ENCODE measurements at places on chromosomes 16 and 17.

- peak; percentile 88 for DNase-seq
Observed at GRCh38 chr16:67055712-67056487, 27.0 kb downstream of the CBFB start.

- DNase-seq = no peak
Observed at GRCh38 chr16:84302111-84302954, 7.7 kb downstream of the WFDC1 start.

DNA sequence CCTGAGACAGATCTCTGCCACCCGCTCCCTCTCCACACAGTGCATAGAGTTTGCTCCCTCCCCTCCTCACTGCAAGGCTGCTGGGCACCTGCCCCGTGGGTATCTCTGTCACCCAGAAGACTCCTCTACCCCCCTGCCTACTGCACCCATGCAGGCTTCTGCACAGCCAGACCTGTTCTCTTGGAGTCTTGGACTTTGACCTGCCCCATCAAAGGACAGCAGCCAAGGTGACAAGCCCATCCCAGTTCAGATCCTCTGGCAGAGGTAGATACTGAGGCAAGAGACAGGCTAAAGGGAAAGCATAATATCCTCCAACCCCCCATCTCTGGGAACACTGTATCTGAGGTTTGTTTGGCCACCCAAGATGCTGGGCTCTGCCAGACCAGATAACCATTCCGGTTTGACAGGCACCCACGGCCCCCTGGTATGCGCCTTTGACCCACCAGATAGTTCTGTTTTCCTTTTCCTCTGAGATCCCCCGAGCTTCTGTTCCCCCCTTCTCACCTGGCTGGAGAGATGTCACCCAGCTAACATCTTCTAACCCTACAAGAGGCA, 239.6 kb downstream of the SOX9 start:
- DNase-seq = no peak

DNA sequence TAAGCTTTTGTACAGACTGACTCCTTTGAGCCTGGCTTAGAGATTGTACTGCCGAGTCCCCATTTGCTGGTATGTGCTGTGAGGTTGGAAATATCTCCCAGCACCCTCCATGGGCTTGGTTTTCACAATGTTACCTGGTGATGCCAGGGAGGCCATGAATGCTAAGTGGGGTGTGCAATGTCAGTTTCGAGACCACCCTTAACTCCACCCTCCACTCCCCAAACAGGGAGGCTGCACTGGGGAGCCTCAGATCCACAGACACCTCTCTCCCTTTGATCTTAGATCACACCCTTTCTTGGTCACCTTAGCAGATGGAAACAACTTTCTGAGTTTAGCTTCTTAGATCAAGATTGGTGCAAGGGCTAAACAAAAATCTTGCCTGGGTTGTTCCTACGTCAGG, 28.6 kb upstream of the PIK3R6 start:
- DNase-seq = no peak

DNA sequence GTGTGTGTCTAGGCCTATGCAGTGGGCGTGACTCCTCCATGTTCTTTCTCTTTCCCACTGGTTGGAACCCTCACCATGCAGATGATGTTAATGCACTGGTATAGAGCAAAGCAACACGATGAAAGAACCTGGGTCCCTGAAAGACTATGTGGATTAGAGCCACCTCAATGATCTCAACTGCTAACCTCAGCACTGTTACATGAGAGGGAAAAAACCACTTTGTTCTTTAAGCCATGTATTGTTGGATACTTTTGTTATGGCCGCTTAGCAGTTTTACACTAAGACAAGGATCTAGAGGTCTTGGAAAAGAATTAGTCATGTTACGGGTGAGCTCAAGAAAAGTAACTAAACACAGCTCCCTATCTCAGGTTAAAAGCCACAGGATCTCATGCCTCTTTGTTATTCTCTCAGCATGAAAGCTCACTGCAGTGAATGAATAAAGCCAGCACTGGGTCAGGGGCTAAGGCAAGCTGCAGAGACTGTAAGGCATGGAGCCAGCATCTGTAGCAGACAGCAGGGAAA, 56.6 kb upstream of the RBBP6 start:
- no peak for DNase-seq

DNA sequence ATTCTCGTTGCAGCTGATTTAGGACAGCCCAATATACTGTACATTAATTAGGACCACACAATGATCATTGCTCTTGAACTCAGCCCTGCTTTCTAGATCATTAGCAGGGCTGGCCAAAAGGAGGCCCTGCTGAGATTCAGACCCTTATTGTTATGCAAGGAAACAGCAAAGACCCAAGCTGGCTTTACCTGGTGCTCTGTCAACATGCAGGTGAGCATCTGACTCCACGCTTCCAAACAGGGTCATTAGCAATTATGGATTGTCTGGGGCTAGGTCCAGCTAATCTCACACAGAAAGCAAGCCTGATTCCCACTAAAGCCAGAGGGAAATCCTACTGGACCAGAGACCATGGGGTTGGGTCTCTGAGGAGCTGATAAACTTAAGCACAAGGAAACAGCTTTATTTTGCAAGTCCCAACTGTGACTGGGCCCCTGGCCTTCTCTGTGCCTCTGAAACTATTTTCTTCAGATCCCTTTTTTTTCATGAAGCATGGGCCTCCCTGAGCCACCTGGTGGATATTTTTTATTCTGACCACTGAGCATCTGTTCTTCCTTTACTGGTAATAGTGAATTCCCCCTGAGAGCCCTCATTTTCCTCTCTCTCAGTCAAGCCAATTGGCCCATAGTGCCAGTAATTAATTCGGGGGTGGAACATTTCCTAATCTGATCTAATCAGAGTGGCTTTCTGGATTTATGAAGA, 236.1 kb downstream of the GRIN2A start:
- DNase-seq = no peak

DNA sequence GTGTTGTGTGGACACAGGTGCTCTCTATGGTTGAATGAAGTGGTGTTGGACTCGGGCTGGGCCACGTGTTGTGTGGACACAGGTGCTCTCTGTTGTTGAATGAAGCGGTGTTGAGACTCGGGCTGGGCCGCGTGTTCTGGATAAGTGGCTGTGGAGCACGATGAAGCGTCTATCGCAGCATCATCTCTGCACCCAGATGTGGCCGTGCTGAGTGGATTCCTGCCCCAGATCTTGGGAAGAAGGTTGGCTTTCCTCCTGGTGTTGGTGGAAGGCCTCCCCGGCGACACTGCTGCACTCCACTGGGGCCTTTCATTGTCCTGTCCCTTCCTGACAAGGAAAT, 69.1 kb downstream of the RPTOR start:
- no peak for DNase-seq

DNA sequence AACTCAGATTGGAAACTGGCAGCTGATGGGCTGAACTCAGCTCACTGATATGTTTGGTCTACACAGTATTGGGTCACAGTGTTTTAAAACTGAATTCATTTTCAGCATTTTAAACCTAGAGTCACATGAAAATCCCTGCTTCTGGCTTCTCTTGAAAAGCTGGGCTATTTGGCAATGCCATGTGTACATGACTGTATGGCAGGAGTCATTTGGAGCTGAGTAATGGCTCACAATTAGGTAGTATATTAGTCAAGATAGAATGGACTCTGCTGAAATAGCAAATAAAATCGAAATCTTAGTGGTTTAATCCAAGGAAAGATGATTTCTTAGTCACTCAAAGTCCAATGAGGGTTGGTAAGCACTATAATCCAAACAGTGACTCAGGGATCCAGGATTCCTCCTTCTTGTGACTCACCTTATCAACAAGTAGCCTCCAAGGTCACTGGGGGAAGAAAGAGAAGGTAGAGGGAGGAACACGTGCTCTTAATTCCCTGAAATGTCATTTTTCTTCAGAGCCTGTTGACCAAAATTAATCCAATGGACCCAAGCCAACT, 13.9 kb upstream of the PMP22 start:
- DNase-seq = peak; percentile 64

Data from fibroblast of skin of left quadriceps (primary cell).